ENCODE measurements at places on chromosomes 11 and 22.

DNA sequence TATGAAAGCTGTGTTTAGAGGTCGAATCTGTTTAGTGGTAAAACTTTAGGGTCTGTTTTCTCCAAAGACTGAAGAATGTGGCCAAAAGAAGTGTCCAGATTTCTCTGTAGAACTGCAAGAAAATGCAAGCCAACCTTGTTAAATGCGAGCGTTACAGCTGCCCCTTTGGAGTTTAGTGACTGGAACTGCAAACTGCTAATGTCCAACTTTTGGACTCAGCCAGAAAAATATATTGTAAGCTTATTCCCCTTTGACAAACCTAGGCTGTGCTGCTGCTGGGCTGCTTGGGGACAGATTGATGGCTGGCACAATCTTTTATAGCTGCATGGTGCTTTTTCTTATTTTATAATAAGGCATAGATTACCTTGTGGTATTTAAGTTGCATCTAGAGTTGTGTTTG, 3.9 kb downstream of the TEAD1 start:
- DNase-seq = no peak

- DNase-seq = no peak
Observed at GRCh38 chr11:66258473-66258893, 10.0 kb upstream of the RAB1B start.

DNA sequence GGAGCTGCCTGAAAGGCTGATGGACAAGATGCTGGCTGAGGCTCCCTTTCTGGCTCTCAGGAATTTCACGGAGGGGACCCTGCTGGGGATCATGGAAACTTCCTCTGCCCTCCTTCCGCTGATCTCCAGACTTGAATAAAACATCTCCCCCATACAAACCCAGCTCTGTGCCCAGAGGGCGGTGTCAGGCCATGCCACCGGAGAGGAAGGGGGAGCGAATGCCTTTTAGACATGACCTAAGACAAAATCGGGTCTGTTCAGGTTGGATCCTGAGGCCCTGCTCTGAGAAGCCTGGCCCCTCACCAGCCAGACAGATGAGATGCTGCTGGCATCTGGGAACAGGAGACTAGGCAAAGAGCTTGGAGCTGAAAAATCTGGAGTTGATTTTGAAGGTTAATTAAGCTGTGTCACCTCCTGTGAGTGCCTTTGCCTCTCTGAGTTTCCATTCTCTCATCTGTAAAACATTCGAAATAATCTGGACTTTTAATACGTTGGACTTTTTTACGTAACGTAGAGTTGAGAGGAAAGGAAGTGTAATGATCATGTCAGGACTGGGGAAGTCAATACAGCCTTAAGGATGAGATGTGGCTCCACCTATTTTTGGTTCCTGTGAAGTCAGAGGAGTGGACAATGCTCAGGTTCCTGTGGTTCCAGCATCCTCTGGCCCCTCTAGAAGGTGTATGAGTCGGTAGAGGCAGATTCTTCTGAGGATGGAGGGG, 163.6 kb downstream of the ST3GAL4 start:
- DNase-seq = no peak

DNA sequence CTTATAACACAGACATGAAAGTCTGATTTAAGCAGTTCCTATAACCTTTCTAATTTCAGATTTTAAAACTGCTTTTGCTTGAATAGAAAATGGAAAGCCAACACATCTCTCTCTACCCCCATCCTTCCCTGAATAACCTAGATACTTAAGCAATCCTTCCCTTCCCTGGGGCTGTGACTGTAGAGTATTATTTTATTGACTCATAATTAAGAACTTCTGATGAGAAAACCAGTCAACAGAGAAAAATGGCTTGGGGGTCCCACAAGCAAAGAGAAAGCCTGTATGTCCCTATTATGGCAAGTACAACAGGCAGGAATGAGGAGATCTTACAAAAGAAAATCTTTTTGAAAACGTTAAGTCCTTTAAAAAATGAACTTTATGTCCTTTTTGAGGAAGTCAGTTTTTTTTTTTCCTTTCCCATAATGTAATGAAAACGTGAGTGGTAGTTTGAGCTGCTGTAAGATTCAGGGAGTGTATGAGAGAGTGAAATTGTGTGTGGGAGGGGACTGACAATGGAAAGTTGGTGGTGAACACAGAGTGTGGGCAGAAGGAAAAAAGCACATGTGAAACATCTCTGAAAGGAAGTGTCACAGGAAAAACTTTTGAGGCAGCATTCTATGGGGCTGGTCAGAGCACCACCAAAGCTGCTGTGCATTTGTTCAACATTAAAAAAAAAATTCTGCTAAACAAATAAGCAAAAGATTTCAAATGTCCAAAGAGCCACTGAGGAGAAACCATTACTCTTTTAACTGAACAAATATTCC, 154.6 kb downstream of the MAML2 start:
- DNase-seq = peak; percentile 77

- DNase-seq = no peak
Observed at GRCh38 chr11:10401696-10402392, 53.2 kb upstream of the AMPD3 start.

DNA sequence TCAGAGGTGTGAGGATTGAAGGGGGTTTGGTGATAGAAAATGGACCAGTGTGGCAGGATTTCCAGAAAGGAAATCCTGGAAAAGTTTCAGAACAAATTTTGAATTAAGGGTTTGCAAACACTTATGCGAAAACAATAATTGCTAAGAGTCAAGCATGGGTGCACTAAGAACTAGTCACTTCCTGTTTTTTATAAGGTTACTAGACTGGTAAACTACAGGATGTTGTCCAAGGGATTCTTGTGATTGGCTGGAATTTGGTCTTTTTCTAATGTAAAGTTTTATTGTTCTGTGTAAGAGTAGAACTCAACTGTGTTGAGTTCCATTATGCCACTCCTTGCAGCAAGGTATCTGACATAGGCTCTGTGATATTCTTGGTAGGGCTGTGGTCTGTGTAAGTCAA, 54.1 kb downstream of the LIF start:
- DNase-seq = no peak

DNA sequence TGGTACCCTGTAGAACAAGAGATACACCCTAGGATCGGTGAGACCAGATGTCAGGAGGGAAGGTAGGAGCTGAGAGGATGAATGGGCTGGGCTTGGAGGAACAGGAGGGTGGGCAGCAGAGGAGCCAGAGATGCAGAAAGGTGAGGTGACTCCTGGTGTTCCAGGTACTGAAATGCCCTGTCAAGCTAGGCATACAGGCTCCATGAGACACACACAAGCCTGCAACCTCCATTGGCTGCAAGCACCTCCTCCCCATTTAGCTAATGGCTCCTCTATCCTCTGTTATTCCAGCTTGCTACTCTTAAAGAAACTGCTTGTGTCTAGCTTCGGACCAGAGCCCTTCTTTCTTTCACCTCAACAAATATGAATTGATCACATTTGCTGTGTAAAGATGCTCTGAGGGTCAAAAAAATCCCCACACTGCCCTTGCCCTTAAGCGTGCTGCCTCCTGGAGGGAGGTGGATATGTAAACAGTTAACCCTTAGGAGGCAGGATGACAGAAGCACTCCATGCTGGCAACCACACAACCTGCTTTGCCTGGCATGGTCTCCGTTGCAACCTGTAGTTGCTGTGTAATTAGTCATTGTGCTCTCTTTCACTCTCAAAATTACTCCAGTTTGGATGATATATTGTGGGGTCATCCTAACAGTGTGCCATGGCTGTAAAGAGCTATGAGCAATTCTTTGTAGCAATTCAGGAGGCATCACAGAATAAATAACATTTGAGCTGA, 156.0 kb downstream of the PKNOX2 start:
- no peak for DNase-seq

GRCh38 chr11:59271247-59271755, 58.6 kb upstream of the MPEG1 start:
- DNase-seq = no peak

- DNase-seq = peak; percentile 53
Observed at GRCh38 chr11:25734591-25735211, 597.2 kb upstream of the ANO3 start.

DNA sequence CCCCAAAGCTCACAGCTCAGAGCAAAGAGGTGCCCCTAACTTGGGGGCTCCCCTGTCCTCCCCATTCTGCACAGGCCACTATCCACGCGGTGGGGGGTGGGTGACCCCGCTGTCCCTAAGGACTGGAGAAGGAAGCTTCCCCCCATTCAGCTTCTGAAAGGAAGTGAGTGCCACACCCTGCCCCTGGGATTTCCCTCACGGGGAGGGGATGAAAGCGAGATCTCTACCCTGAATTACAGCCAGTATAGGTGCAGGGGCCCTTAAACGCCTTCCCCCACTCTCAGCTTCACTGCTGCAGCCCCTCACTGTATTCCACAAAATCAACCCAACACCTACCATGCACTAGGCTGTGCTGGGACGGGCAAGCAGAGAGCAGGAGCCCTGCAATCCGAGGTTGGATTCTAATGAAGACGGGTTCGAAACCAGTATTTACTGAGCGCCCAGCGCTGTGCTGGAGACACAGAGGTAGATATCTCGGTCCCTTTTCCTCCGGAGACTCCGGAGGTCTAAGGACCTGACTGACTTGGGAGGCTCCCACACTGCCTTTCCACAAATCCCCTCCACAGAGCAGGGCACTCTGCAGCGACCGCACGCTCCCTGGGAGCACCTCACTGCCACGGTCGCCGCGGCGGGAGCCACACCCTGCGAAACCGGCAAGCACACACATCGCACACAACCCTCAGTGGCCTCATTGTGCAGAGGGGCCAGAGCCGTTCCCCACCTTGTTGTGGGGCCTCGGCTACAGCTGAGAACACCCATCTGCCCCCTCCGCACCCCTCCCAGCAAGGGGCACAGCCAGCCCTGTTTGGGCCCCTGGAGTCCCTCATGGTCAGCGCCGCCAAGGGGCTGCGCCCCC, 1.8 kb downstream of the AHNAK start:
- no peak for DNase-seq

GRCh38 chr11:85826116-85826855, 15.3 kb upstream of the SYTL2 start:
- DNase-seq = peak; percentile 38

GRCh38 chr11:76371170-76371569, 9.8 kb downstream of the THAP12 start:
- peak; percentile 91 for DNase-seq

GRCh38 chr11:13288375-13289029, 10.9 kb downstream of the BMAL1 start:
- DNase-seq = peak; percentile 43

DNA sequence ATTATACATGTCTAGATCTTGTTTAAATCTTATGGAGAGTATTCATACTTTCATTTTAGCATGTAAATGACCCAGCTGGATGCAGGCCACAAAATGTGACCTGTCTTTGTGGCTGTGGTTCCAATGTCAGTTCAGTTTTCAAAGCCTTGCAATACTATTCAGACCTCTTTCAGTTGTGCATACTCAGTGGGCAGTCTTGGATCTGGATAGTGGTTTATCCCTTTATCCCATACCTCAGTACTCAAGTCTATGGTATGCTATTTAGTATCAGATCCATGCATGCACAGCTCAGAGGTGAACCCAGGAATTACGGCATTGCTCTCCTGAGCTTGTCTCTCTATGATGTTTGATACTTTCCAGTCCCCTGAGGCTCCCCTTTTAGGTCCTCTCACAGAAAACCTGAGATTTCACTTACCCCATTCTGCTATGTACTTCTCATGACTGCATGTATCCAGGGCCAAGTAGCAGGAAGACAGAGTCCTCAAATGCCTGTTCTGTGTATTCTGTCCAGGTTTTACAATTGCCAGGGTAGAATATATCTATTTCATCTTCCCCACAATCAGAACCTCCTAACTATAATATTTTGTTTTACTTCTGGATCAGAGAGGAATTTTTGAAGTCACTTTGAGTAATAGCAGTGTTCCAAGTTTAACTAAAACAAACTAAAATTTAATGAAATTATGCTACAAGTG, 6.9 kb upstream of the P4HA3 start:
- peak; percentile 69 for DNase-seq

DNA sequence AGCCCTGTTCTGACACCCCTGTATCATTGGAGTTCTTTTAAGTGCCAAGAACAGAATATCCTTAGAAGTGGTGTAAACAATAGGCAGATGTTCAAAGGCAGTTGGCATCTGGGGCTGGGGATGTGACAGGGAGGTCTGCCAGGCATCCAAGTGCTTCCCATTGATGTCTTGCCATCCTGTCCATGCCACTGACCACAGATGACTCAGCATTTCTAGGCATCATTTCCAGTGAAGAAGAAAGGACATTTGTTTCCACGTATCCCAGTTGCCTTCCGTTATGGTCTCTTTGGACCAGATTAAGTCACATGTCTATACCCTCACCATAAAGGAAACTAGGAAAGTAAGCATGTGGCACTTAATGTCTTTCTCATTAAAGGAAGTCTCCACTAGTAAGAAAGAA, 76.7 kb upstream of the BARX2 start:
- no peak for DNase-seq

DNA sequence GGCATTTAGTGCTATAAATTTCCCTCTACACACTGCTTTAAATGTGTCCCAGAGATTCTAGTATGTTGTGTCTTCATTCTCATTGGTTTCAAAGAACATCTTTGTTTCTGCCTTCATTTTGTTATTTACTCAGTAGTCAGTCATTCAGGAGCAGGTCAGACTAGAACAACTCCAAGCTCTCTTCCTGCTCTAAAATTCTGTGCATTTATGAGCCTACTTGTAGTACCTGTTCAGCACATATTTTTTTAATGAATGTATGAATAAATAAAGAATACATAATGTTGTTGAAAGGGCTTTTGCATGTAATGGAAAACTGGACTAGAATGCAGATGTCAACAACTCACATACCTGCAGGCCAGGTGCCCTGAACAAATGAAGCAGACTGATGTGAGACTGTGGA, 13.7 kb upstream of the HEPHL1 start:
- DNase-seq = no peak

DNA sequence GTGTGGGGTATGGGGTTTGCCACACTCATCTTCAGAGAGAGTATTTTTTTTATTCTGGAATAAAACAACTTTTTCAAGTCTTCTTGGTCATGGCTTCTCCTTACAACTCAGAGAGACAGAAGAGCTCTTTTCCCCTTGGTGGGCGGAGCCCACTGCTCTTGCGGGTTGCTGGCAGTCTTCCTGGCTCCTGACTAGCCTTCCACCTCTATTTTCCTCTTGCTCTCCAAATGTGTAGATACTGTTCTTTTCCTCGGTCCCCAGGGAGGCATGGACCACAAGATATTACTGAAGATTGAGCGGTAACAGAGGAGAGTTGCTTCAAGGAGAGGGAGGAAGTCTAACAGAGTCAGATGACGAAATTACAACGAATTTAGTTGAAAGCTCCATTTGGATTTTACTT, 210.6 kb downstream of the NTM start:
- no peak for DNase-seq
